ENCODE measurements at places on chromosomes 3 and 15.

DNA sequence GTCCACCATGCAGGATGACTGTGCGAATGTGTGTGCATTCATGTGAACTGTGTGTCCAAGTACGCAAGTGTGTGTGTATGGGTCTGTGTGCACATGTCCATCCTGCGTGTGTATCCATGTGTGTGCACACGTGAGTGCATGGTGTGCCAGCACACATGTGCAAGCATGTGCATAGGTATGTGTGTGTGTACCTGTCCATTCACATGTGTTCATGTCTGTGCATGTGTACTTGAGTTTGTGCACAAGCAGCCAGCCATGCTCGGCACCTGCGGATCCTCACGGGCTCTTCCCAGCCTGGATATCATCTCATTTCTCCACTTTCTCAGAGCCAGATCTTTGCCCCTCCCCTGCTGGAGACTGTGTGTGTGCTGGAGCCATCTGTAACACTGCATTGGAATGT is 18.7 kb upstream of the PLXNA1 start:
- no peak for DNase-seq

DNA sequence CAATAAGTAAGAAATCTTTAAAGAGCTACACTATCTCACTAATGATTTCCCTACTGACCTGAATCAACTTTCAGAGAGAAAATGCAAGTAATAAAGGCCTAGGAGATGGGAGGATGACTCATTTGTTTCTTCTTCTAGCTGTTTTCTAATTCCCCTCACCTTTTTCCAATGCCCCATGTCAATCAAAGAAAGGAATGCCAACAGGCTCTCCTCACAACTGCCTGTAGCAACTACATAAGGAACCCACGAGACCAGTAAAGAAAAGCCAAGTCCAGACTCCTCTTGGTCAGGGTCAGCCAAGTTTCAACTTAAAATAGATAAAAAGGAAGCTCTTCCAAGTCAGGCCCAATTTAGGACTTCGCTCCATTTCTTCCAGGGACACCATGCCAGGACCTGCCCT is 201.9 kb downstream of the TNIK start:
- DNase-seq: no peak

DNA sequence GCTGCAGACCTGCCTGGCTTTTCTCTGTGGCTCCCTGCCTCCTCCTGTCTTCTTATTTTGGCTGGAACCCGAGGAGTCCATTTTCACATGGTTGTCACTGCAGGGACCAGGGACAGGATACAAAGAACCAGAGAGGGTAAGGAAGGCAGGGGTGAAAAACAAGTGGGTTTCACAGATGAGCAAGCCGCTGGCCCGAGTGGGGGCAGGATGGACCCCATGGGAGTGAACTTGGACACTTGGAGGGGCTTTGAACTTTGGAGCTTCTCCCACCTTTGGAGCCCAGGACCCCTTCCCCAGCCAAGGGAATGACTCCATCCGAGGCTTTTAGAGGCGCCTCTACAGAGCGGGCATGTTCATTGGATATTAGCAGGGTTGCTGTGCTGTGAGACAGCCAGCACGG is 26.9 kb upstream of the ADCY5 start:
- DNase-seq: no peak

DNA sequence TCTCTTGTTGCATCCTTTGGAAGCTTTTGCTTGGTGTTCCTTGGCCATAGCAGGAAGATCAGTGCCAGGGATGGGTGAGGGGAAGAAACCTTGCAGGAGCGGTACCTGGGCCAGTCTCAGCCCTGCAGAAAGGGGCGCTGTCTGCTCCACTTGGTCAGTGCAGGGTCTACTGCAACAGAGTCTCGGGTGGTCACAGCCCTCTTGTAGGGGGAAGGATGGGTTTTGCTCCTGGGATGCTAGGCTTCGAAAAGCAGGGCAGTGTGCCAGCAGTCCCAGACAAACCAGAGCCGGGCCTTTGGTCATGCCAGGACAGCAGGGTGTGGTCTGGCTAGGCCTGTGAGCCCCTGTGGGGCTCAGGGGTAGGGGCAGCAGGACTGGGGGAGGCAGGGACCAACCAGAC is 186.7 kb downstream of the APBA2 start:
- DNase-seq: no peak

GRCh38 chr3:64600246-64600950 is 87.4 kb downstream of the ADAMTS9 start:
- DNase-seq: no peak

- no peak for DNase-seq
Observed at GRCh38 chr3:104907507-104907906, 459.2 kb upstream of the ALCAM start.

DNA sequence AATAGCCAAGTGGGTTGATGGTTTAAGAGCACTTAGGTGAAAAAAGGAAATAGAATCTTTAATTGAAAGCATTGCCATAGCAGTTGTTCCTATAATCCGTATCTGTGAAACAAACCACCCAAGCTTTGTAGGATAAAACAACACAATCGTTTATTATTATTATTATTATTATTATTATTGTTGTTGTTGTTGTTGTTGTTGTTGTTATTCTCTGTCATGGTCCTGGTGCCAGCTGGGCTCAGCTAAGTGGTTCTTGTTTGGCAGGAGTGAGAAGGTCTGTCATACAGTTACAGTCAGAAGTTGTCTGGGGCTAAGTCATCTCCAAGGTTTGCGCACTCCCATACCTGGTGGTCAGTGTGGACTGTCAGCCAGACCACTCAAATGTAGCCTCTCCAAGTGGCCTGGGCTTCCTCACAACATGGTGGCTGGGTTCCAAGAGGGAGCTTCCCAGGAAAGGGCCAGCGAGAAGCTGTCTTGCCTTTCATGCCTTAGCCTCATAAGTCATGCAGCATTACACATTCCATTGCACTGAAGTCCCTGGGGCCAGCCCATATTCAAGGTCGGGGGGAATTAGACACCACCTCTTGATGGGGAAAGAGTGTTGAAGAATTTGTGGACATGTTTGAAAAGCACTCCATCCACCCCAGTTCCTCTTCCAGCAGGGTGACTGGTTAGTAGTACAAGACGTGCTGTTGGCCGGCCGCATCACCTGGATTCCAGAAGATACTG is 54.3 kb upstream of the FGD5 start:
- DNase-seq: no peak

DNA sequence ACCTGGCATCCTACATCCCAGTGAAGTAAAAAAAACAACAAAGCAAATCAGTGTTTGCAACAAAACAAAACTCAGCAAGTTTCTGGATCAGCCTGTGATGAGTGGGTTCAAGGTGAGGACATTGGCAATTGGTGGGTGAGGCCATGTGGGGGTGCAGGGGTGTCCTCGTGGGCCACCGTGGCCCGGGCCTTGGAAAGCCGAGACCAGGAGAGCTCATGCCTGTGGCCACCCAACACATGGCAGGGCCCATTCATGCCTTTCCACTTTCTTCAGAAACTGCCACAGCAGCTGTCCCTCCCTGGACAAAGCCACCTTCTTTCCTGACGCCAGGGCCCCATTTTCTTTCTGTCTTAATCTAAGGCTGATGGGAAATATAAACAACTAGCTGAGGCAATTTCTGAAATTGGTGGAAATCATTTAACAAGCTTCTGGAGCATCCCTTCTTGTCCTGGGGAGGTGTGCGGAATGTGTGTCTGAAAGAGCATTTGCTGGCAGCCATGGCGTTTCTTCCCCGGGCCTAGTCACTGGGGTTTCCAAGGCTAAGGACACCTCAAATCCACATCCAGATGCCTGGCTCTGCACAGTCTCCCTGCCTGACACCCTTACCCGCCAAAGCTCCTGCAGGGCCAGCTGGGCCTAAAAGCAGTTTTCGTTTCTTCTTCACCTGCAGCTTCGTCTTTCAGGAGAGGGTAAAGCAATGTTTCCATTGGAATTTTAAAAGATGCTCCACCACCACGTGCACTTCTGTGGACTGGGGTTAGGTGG is 34.1 kb upstream of the SFMBT1 start:
- DNase-seq: no peak

GRCh38 chr3:108780235-108780634 is 23.0 kb upstream of the RETNLB start:
- no peak for DNase-seq

- no peak for DNase-seq
Observed at GRCh38 chr3:108157273-108157672, 65.0 kb downstream of the IFT57 start.

- DNase-seq: no peak
Observed at GRCh38 chr15:41407341-41407740, 5.0 kb upstream of the NDUFAF1 start.

DNA sequence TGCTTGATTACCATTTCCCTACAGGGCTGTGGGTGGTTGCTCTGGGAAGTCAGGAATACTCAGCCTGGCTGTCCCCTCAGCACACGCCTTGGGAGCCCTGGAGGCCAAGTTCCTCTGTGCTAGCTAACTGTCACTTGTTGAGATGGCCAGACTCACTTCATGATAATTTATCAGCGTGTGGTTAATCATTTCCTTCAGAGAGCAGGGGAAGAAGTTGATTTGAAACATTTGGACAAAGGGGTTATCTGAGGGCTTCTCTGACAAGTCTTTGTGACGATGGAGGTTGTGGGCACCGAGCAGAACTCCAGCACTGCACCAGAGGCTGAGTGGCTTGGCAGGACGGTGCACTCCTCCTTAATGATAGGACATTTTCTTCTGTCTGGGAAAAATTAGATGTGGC is 61.9 kb downstream of the WHAMM start:
- DNase-seq: no peak

DNA sequence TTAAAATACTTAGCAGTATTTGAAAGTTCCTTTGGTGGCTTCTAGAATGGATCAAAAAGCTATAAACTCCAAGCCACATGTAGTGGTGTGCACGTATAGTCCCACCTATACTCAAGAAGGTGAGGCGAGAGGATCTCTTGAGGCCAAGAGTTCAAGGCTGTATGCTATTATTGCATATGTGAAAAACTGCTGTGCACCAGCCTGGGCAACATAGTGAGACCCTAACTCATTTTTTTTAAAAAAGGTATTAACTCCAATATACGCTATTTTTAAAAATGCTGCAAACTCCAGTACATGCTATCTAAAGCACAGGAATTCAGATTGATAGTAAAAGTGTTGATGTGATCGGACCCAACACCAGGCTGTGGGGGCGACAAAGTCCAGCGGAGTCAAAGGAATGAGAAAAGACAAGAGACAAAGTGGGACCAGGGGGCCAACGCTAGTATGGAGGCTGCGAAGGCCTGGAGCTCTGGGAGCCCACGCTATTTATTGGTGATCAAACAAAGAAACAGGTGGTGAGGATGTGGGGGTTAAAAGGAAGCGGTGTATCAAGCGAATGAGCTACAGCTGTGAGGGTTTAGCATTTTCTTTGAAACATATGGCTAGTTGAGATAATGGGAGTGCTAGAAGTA is 66.6 kb downstream of the ARIH1 start:
- no peak for DNase-seq

DNA sequence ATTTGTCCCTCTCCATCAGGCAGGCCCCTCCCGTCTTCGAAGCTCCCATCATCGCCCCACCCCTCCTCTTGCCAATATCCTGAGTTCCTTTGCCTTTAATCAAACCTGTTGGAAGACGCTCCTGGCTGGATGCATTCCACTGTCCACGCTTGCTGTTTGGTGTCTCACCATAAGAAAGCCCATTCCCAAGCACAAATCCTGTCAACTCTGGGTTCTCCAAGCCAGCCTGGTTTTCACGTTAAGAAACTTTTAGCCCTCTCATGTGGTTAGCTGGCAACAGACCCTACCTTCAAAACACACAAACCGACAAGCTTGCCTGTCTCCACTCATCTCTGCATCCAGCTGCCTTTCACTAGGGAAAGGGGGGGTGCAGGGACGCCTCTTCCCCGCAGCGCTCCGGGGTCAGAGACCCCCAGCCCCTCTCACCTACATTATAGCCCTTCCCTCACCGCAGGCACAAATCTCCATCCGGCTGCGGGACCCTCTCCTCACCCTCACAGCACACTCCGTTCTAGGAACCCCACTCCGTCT is 1.1 kb downstream of the GORASP1 start:
- no peak for DNase-seq

DNA sequence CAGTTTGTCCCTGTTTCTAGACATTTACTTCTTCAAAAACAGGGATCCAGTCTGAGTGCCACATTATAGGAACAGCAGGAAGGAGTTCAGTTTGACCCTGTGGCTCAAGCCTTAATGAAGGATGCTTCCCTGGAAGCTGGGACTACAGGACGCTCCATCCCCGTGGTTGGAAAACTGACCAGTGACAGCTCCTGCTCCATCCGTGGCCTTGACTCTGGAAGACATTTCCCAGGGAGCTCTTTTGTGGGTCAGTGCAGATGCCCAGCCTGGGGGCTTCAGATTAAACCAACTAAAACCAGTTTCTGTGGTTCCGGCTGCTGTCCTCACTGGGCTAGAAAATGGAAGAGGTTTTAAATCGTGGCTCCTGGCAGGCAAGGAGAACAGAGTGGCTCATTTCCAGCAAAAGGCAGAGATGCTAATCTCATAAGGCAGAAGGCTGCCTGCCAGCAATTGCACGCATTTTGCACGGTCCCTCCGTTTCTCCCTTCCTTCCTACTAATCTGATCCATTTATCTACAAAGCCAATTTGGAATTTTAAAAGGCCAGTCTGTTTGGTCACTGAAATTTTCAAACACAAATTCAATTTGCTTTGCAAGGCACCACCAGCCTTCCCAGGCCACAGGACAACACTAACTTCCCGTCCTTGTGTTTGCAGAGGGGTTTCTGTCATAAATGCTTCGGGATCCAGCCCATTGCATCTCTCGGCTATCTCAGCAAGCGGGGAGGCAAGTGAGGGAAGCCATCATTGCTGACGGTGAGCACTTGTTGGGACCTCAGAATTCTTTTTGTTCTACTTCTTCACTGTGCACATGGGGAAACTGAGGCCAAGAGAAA is 6.2 kb upstream of the SSUH2 start:
- no peak for DNase-seq

- peak; percentile 66 for DNase-seq
Observed at GRCh38 chr3:125129512-125129997, 73.8 kb upstream of the HEG1 start.

GRCh38 chr3:62368705-62369475 is 4.5 kb downstream of the FEZF2 start:
- no peak for DNase-seq

GRCh38 chr3:2873986-2874385 is 236.2 kb downstream of the IL5RA start:
- no peak for DNase-seq

DNA sequence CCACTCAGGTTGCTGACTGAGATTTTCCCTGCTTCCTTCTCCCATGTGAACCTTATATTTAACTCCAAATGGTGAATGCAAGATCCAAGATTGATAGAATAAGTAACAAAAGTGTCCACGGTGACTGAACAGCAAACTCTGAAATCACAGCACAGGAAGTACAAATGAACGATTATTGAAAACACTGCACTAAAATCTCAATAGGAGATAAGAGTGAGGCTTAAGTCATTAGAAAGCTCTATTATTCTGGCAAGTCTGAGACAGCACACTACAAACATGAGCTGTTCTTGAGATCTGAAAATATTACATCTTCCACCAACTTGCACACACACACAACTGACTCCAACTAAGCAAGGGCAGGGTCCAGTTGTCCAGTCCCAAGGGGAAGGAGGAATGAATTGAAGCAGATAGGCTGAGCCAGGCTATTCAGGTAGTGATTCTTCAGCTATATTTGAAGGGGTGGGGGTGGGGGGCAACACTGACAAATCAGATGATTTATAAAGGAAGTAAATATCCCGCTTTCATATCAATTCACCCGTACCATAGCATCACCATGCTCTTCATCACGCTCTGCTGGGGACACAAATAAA is 2.9 kb downstream of the ZNF385D start:
- DNase-seq: no peak
